ENCODE measurements at places on chromosomes 4 and X.

- no peak for DNase-seq
Measured at GRCh38 chr4:174116021-174116420, 167.4 kb downstream of the FBXO8 start.

DNA sequence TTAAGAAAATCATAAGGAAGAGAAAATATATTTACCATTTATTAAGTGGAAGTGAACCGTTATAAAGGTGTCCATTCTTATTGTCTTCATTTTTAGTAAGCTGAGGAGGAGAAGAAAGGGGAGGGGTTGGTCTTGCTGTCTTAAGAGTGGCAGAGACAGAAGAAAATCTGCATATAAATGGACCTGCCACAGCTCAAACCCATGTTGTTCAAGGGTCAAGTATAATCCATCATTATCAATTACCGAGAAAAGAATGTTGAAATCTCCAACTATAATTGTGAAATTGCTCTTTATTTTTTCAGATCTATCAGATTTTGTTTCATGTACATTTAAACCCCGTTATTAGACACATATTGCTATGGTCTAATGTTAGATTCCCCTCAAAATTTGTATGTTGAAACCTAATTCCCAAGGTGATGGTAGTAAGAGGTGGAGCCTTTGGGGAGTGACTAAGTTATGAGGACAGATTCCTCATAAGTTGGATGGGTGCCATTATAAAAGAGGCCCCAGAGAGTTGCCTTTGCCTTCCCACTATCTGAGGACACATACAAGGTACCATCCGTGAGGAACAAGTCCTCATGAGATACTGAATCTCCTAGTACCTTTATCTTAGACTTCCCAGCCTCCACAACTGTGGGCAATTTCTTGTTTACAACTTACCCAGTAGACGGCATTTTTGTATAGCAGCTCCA, 58.5 kb upstream of the SMAD1 start:
- no peak for DNase-seq

DNA sequence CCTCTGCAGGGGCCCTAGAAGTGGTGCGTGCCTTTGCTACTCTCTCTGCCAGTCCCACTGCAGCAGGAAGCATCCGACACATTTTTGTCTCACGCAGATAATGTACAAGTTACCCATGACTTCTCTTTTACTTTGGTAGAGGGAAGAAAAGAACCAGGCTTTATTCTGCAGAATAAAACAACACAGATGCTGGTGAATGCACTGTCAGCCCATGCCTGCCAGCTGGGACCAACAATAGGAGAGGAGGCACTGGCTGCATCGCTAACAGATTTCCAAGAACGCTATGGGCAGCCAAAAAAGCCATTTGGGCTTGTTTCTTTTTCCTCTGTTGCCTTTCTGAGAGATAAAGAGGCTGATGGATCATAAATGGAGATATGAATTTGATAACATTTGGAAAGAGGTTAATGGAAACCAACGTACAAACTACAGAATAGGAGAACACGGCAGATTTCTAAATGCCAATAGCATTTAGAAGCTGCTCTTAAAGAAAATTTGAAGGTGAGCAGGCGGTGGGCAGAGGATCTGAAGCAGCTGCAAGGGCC, 47.5 kb upstream of the IGFBP7 start:
- no peak for DNase-seq

GRCh38 chr4:158682066-158682465, 10.0 kb downstream of the ETFDH start:
- no peak for DNase-seq

DNA sequence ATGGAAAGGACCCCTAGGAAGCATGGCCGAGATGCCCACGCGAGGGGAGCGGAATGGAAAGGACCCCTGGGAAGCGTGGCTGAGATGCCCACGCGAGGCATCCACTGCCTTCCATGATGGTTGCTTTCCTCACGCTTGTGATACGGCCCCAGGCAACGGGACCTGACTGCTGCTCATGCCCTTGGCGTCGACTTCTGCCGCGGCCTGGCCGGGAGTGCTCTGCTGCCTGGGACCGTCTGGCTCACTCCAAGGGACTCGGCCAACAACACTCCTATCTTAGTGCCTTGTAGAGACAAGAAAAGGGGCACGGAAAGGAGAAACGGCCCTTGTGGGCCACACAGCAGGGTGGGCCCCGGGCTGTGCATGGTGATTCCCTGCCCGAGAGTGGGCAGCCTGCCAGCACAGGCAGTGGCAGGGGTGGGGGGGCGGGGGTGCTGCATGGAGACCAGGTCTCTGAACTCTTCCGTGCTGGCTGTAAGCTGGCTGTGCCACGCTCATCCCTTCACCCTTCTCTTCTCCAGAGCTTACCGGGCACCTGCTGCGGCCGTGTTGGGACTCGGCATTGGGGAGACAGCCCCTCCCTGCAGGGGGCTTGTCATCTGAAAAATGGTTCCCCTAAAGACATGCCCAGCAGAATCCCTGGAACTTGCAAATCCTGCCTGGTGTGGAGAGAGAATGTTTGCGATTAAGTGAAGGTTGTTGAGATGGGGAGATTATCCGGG, 38.6 kb upstream of the HMX1 start:
- no peak for DNase-seq

- no peak for DNase-seq
Measured at GRCh38 chrX:51641421-51642021, 22.8 kb upstream of the CENPVL3 start.

DNA sequence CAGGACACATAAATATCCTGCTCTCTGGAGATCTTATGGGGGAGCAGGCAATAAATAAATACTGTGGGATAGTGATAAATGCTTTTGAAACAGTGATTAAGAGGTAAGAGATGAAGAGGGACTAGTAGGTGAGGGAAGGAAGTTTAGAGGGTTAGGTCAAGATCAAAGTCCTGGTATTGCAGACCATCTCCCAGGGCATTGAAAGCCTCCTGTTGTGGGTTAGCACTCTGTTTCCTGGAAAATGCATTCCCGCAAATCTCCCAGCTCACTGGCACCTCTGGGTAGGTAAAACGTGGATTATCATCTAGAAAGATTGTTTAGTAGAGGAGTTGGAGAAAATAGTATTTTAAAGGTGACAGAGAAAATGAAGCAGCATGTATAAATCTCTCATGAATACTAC, 2.2 kb downstream of the SNX25 start:
- no peak for DNase-seq

GRCh38 chr4:185429660-185430059, 3.9 kb upstream of the UFSP2 start:
- DNase-seq: no peak

DNA sequence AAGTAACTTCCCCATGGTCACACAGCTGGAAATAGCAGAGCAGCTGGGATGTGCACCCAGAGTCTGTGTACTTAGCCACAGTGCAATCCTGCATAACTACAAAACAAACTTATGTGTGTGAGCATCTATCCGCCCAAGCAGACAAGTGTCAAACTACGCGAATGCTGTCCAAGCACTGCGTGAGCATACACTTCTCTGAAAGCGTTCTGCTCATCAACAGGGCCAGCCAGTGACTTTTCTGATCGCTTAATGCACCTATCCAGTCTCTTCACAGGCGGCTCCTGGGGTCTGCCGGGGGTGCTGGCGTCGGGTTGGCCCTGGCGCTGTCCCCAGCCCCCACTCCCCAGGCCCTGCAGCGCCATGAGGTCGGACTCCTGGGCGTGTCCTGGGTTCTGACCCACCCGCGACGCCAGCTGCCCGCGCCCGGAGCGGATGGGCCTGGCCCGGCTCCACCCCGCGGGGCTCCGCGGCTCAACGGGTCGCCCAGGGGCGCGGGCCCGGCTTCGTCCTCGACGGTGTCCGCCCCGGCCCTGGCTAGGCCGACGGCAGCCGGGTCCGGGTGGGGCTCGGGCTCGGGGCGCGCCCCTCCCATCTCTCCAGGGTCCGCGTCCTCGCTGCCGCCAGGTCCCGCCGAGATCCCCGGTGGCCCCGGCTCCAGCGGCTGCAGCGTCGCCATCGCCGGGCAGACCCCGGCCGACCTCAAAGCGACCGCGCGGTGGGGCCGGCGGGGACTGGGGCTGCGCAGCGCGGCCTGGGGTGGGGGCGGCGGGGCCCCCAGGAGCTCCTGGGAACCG, 1.3 kb upstream of the ZNF141 start:
- DNase-seq: no peak

- no peak for DNase-seq
Measured at GRCh38 chr4:67886281-67886680, 2.5 kb upstream of the TMPRSS11D start.

DNA sequence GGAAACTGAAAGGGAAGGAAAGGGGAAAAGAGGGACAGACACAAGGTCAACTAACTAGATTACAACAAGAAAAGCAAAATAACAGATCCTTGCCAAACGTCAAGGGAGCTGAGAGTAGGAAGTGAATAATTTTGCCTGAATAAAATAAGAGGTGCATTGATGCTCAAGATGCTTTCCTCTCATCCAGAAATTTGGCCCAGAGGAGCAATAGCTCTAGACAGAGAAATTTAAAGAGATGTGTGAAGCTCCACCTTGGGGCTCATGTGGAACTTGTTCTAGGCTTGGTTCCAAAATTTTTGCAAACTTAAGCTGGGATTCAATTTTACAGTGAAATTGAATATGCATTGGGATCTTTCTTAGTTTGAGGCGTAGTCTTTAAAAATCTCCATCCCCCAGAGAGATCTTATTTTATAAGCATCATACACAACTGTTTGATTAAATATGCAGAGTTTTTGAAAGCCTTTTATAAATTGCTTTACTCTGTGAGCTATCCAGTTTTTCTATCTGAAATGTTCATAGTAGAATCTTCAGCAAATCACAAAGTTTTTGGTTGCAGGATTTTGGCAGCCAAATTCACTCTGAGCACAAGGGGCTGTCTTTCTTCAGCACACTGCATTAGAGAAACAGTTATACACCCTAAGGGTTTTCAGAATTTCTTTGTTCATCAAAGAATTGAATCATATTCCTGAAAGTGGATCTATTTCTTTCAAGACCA, 1159.5 kb downstream of the ADGRL3 start:
- no peak for DNase-seq

DNA sequence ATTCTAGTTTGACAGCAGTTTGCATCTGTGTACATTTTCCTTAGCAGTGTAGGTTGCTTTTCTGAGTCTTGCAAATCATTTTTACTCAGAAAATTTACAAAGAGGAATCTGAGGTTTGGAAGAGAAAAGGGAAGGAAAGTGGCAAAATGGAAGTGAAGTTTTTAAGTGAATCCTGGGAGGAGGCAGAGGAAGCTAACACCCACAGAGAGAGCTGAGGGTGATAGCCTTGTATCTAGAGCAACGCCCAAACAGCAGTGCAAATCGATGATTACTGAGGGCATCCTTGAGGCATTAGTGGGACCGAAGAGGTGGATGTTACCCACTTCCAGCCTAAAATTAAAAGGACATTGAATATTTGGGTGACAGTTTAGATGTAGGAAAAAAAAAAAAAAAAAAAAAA, 31.8 kb downstream of the KLF3 start:
- DNase-seq: no peak

DNA sequence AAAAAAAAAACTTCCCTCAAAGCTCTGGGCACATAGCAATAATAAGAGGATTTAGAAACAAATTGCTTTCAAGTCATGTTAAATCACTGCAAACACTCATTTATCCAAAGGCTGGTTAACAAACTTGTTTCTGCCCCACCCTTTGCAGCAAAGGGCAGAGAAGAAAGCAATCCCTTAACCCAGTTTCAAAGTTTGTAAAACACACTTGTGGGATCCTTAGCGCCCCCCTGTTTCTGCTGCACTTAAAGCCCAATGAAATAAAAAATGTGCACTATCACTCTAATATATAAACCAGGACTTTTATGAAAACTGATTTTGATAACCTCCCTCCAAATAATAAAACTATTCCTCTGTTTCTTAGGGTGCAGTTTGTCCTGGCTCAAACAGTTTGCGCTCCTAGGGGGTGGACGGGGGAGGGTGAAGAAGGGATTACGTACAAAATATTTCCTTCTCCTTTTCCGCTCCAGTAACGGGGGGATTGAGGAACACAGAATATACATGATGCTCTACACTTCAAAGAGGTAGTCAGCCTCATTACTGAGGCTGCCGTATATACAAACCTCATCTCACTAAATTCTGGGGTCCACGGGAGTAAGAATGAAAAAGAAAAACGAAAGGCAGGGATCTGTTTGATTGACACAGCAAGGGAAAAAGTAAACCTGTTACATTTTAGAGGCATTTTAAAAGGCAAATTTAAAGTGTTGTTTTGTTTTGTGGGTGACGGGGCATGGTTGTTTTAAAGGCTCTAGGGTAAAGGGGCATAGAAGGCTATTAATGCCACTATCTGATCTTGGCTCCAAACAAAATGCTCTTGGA, 3.1 kb upstream of the PCDH10 start:
- DNase-seq: no peak

DNA sequence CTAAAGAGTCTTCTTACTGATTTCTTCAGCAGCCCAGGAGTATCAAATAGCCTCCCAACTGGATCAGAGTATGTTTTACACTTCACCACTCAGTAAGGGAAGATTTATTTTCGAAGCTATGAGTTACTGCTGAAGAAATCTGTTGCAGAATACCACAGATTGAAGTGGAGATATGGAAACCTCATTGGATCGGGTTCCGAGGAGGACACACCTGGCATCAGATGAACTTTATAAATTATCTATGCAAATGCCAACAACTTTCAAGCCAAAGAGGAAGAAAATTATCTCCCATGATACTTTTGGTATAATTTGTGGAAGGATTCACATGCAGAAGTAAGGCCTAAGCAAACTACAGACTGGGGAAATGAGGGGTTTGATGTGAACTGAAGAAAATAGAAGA, 515.9 kb upstream of the NDST4 start:
- DNase-seq: no peak

- DNase-seq: no peak
Measured at GRCh38 chr4:3791910-3792542, 25.8 kb downstream of the ADRA2C start.

DNA sequence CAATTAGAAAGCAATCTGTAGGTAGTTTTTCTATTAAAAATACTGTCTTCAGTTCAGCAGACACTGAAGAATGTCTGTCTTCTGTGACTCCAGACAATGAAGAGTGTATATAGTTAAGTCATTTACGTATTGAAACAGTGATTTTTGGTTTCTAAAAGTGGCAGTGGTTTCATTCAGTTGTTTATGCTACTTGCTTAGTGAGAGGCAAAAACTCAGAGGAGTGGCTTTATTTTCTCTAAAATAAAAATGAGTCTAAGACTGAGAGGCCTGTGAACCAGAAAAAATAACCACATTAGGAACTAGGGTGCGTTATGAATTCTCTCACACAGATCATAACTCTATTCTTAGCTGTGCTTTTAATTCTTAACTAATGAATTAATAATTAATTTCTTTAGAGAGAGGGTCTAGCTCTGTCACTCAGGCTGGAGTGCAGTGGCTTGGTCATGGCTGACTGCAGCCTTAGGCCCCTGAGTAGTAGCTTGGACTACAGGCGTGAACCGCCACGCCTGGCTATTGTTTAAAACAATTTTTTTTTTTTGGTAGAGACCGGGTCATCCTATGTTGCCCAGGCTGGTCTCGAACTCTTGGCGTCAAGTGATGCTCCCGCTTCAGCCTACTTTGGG, 31.4 kb downstream of the FREM3 start:
- DNase-seq: no peak

- no peak for DNase-seq
Measured at GRCh38 chr4:3269991-3270611, 21.1 kb downstream of the MSANTD1 start.

DNA sequence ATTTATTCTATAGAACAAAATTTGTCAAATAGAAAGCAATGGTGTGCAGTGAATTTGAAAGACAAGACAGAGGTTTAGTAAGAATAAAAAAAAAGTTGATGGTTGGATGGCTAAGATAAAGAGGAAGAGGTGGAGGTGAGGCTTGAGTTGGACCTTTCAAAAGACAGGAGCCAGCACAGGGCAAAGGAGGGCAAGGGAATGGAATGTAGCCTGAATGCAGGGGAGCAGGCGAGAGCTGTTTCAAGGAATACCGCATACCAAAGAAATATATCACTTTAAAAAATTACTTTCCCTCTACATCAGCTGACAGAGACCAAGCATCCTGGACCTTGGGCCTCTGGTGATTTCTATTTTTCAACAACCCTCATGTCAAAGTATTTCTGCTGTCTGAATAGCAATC, 38.0 kb upstream of the CXXC4 start:
- no peak for DNase-seq
